ENCODE measurements at places on chromosomes 16 and 17.

GRCh38 chr16:67750466-67750865 lies 31.4 kb upstream of the GFOD2 start:
- no peak for DNase-seq

DNA sequence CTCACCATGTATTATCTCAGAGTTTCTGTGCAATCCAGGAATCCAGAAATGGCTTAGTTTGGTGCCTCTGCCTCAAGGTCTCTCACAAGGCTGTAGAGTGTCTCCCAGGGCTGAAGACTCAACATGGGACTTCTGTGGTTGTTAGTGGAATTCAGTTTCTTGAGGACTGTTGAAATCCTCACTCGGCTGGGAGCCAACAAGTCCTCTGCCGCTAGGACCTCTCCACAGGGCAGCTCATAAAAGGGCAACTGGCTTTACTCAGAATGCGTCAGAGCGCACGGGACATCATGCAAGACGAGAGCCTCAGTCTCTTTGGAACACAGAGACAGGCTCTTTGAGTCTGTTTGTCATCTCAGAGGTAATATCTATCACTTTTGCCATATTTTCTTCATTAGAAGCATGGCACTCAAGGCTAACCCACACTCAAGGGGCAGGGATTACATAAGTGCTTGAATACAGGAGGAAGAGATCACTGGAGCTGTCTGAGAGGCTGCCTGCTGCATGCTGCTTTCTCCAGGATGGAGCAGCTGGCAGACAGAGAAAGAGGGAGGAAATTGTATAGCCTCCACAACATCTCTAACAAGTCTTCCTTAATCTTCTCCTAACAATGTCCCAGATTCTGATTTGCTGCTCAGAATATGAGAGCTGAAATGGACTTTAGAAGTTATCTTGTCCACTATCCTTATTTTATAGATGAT lies 97.5 kb upstream of the ASIC2 start:
- DNase-seq = peak; percentile 41

GRCh38 chr16:56995136-56995805 lies 5.9 kb downstream of the NLRC5 start:
- no peak for DNase-seq

GRCh38 chr17:364766-365165 lies 12.2 kb upstream of the RPH3AL start:
- no peak for DNase-seq

DNA sequence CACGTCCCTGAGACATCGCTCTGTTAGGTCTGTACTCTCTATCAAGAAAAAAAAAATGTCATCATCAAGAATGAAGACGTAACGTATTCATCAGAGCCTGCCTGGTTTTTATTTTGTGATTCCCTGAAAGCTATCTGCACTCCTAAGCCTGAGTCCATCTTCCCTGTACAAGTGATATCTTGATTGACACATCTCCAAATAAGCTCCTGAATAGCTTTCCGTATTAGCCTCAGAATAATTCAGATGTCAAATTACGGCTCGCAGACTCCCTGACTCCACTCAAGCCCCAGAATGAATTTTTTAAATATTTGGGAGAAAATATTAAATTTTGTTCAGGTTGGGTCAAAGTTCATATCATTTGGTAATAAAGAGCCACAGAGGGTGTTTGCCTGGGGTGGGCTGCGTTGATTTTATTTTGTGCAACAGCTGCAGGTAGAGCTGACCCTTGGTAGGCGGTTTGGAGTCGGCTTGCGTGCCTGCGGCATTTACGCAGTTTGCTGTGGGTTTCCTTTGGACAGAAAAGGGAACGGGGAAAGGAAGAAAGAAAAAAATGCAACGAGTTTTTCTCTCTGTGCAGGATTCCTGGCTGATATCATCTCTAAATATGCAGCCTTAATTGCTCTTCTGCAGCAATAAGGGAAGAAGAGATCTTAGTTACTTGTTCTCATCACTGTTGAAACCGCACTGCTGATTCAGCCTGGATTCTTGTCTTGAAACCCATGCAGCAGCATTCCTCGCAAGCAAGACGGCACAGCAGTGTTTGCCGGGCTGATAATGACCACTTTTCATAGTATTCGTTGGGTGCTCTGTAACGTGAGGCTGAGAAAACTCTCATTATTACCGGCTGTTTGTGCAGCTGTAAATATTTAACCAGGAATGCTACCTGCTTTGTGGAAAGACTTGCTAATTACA lies 114.7 kb downstream of the IRX3 start:
- DNase-seq = peak; percentile 90

- DNase-seq = peak; percentile 94
Observed at GRCh38 chr17:35254107-35254773, 11.4 kb downstream of the SLFN5 start.
